Activated T-helper 1 cell treated with anti-CD3 and anti-CD28 coated beads, Interleukin-2, amount 50 U/mL, for 16 hours (primary cell): ENCODE measurements at places on chromosomes 1 and 21.
A peak's percentile ranks its signal among the peaks of the same experiment; 100 is the strongest.

- peak; percentile 88 for DNase-seq
These were observed 12.3 kb upstream of the GSTM4 start for GRCh38 chr1:109643385-109644230.

DNA sequence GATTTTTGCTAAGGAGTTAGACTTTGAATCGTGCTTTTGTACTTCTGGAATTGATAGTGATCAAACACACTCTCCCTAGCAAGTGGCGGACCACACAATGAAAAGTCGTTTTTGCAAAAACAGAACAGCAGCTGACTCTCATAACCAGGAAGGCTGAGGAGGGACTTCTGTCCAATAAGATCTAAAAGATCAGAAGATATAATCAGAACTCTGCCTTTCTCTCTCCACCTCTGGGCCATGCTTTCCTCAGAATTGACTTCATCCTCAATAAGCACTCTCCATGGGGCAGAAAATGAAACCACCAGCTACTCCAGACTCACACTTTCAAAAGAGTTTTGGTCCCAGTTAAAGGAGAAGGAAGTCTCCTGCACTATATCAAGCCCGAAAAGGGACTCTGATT lies 55.3 kb upstream of the SAMD13 start:
- no peak for DNase-seq

DNA sequence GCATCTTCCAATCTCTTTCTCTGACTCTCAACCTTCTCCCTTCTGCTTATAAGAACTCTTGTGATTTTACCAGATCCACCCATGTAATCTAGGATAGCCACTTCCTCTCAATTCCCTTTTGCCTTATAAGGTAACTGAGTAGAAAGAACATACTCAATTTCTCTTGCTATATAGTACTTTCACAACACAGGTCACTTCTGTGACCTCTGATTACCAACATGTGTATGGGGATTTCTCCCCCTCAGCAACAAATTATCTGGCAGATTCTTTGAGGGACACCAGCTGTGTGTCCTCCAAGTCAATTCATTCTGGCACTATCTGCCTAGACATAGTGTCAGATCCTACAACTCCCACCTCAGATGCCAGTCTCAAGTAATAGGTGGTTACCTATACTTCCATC lies 62.5 kb downstream of the IL23R start:
- no peak for DNase-seq

- DNase-seq = no peak
These were observed 100.4 kb downstream of the GALNT2 start for GRCh38 chr1:230167419-230167852.

DNA sequence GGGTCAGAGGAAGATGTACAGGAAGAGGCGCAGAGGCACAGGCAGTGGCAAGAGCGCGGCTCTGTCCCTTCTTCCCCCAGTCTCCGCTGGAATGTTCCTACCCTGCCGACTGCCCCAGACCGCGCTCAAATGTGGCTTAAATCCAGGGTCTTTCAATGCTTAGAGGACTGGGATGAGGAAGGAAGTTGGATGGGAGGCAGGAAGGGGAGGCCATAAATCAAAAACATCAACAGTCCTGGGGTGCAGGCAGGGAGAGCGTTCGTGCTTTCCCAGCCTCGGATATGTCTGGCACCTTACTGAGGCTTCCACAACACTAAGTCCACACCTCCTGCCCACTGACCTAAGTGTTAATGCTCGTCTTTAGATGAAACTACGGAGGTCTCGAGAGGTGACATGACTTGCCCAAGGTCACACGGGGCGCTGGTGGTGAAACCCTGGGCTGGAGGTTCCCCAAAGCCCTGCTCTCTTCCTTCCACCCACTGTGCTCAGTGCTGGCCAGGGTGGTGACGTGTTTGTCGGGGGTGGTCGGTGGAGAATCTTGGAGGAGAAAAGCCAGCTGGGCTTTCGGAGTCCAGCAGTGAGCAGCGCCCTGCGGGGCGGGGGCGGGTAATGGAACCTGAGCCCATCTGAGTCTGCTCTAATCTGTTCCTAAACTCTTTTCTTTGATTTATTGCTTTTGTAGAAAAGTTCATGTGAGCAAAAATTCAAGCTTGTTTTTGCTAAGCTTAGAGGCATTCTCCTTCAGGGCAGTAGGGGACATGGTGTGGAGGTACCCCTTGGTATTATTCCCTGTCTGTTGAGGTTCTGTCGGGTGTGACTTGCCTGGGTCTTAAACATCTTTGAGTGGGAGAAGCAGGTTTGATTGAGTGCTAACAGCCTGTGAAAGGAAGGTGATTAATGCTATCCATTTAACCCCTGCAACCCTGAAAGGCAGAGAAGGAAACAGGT lies 708 bp downstream of the CDA start:
- no peak for DNase-seq

DNA sequence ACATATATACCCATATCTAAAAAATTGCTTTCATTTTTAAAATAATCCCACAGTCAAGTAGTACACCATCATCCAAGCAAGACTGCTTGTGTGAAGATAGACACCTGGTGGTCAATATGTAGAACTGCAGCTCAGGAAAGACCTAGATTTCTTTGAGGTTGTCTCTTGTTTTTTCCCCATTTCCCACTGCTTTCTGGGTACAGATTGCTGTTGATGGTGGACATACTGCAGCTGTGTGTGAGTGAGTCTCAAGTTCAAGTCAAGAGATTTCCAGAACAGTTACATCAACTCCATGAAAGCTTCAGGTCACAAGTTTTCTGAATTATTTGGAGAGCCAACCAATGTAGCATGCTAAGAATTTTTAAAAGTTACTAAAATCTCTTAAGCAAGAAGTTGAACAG lies 306.4 kb downstream of the DUSP10 start:
- DNase-seq = no peak

DNA sequence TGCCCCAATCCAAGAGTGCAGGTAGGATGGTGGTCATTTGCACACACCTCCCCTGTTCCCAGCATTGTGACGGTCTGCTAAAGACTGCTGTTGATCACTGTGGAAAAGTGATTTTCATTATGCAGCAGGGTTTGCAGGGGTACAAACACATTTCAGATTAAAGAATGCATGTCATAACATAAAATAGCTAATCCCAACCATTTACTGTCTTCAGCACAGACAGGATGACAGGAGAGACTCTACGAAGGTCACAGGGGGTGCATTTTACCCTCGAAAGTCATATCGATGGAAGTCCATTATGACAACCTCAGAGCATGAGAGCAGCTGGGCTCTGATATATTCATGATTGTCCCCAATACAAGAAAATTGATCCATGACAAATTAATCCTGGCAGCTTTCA lies 302.6 kb downstream of the AJAP1 start:
- DNase-seq = no peak

DNA sequence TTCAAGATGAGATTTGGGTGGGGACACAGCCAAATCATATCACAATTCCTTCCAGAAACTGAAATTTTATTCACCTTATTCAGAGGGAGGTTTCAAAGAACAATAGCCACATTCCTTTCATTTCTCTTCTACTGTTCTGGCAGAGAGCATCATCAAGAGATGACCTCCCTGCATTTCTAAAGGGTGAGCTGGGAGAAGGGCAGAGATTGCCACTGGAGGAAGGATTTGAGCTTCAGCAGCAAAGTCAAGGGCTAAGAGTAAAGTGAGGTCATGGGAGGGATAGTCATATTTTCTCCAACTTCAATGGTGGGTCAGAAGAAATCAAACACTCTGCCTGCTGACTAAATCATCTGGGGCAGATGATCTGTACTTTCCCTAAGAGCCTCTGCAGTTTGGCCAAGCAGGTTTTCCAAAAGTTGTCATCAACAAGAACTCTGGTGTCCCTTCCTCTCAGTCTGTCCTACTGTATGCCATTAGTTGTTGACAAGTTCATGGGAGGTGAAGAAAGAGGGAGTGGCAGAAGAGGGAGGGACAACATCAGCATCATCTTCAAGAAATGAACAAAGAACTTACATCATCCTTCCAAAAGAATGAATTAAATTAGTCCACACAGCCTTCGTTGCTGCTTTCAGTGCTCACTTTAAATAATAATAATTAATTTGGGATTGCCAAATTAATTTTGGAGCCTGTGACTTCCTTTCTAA lies 298.3 kb downstream of the ASTN1 start:
- DNase-seq = no peak
